IPS DF 6.9 (cell line): ENCODE measurements at places on chromosomes 11 and 22.
A peak's percentile ranks its signal among the peaks of the same experiment; 100 is the strongest.

- H3K4me1 ChIP-seq, result no peaks in the 10 kb centered on the region
- H3K27ac ChIP-seq, result no peak overlapping the region
- no peak for DNase-seq
Observed at GRCh38 chr11:86220653-86221052, 23.9 kb upstream of the EED start.

DNA sequence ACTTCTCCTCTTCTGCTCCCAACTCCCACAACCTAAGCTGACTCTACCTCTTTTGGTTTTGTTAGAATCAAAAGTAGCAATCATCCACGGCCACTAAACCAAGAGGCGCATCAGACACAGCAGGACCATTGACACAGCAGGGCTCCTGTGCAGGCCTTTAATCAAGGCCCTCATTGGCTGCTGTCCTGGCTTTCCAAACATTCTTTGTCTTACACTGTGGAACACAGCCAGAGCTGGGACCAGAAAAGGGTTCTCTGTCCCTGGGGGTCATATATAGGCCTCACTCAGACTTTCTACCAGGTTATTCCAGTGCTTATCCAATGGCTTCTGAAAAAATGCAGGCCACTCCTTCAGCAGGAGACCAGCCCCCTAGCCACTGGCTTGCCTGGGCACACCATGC, 212.7 kb upstream of the NTM start:
- no peaks in the 10 kb centered on the region for H3K36me3 ChIP-seq
- H3K4me1 ChIP-seq, result 0 out of 2 replicates have a peak, but pooled peaks cover 1% of the 10 kb centered on the region
- DNase-seq, result no peak

GRCh38 chr11:1083621-1084551, 9.2 kb downstream of the MUC2 start:
- H3K4me1 ChIP-seq, result no peaks in the 10 kb centered on the region
- H3K36me3 ChIP-seq, result no peaks in the 10 kb centered on the region; the same call in 1 of the 2 replicates
- H3K4me3 ChIP-seq, result no peak overlapping the region
- no peak overlapping the region for H3K27ac ChIP-seq

GRCh38 chr11:118009864-118010737, 23.9 kb downstream of the IL10RA start:
- no peak overlapping the region for H3K27ac ChIP-seq
- H3K36me3 ChIP-seq, result no peaks in the 10 kb centered on the region
- no peaks in the 10 kb centered on the region for H3K27me3 ChIP-seq
- no peak overlapping the region for H3K4me3 ChIP-seq
- no peaks in the 10 kb centered on the region; the same call in 1 of the 2 replicates for H3K4me1 ChIP-seq
- DNase-seq, result no peak

- no peaks in the 10 kb centered on the region for H3K27me3 ChIP-seq
- peaks cover 3% of the 10 kb centered on the region for H3K4me1 ChIP-seq
- no peak overlapping the region for H3K4me3 ChIP-seq
- no peak for DNase-seq
- H3K27ac ChIP-seq, result no peak overlapping the region
Observed at GRCh38 chr11:116694349-116694725, 78.5 kb downstream of the BUD13 start.

DNA sequence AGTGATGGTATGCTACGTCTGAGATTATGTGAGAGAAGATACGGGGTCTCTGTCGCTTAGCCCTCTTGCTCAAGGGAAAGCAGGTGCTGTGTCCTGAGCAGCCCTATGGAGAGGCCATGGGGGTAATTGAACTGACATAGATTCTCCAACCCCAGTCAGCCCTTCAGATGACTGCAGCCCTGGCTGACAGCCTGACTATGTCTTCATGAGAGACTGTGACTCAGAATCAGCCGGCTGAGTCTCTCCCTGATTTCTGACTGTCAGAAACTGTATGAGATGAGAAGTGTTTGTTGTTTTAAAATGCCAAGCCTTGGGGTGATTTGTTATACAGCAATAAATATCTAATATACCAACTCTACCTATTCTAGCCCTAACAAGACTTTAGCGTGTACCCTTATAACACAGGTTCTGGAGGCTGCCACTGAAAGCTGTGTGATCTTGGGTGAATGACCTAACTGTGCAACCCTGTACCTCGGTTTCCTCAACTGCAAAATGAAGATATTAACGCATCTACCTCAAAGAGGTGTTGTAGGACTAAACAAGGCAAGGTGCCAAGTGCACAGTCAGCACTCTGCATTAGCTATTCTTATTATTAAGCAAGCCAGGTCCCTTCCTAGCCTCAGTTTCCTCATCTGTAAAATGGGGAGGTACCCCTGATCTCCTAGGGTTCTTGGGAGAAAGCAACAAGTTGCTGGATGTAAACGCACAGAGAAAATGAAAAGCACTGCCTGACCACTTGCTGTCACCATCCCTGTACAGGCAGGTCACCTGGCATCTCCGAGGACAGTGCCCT, 24.9 kb downstream of the SLC43A1 start:
- H3K27ac ChIP-seq, result no peak overlapping the region
- no peaks in the 10 kb centered on the region for H3K27me3 ChIP-seq
- H3K36me3 ChIP-seq, result 0 out of 2 replicates have a peak, but pooled peaks cover 2% of the 10 kb centered on the region
- peaks cover 6% of the 10 kb centered on the region; the same call in 1 of the 2 replicates for H3K4me1 ChIP-seq
- no peak overlapping the region for H3K4me3 ChIP-seq
- DNase-seq, result no peak

- H3K27me3 ChIP-seq, result no peaks in the 10 kb centered on the region; the same call in 1 of the 2 replicates
- peak within 1 kb of the TSS; percentile 72 for H3K4me3 ChIP-seq
- H3K36me3 ChIP-seq, result 0 out of 2 replicates have a peak, but pooled peaks cover 4% of the 10 kb centered on the region
- peaks cover 19% of the 10 kb centered on the region for H3K4me1 ChIP-seq
- no peak within 1 kb of the TSS for H3K27ac ChIP-seq
Observed at GRCh38 chr11:63768237-63769041, at the start of gene ZFTA. Gene ZFTA, minus strand, starts transcription at chr11:63768775. Its CDS starts 153 bp downstream, at chr11:63768622.

GRCh38 chr22:48874956-48875355, 952.7 kb downstream of the BRD1 start:
- no peaks in the 10 kb centered on the region; the same call in 1 of the 2 replicates for H3K4me1 ChIP-seq
- DNase-seq, result no peak
- no peak overlapping the region for H3K27ac ChIP-seq
- H3K27me3 ChIP-seq, result no peaks in the 10 kb centered on the region
- no peak overlapping the region for H3K4me3 ChIP-seq

DNA sequence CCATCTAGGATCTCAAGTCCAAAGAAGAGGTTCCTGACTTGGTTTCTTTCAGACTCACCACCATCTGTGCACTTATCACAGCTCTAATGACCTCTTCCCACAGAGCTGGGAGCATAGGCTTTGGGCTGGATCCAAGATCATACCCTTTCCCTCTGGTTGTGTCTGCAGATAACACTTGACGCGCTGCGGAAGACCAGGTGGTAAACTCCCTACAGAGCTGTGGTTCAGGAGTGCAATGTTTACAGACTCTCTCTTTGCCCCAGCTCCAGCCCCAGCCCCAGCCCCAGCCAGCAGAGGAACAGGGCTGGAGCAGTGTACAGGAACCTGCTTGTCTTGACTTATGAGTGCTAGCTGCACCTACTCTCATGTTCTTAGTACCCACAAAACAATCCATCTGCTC, 274.4 kb upstream of the SYN3 start:
- no peak overlapping the region for H3K4me3 ChIP-seq
- no peaks in the 10 kb centered on the region for H3K27me3 ChIP-seq
- no peak overlapping the region for H3K27ac ChIP-seq

GRCh38 chr11:20160425-20161229, at the start of gene DBX1:
Gene DBX1, minus strand, starts transcription at chr11:20160475. Its CDS starts 151 bp downstream, at chr11:20160324.
- peaks cover 7% of the 10 kb centered on the region for H3K4me1 ChIP-seq
- DNase-seq, result no peak
- no peak within 1 kb of the TSS for H3K4me3 ChIP-seq
- no peak within 1 kb of the TSS for H3K27ac ChIP-seq
- no peaks in the 10 kb centered on the region for H3K36me3 ChIP-seq

- DNase-seq, result no peak
- no peak overlapping the region for H3K4me3 ChIP-seq
- no peak overlapping the region for H3K27ac ChIP-seq
- no peaks in the 10 kb centered on the region for H3K27me3 ChIP-seq
- H3K4me1 ChIP-seq, result peaks cover 4% of the 10 kb centered on the region; the same call in 1 of the 2 replicates
Observed at GRCh38 chr11:43920598-43921419, 21.6 kb upstream of the C11orf96 start.

DNA sequence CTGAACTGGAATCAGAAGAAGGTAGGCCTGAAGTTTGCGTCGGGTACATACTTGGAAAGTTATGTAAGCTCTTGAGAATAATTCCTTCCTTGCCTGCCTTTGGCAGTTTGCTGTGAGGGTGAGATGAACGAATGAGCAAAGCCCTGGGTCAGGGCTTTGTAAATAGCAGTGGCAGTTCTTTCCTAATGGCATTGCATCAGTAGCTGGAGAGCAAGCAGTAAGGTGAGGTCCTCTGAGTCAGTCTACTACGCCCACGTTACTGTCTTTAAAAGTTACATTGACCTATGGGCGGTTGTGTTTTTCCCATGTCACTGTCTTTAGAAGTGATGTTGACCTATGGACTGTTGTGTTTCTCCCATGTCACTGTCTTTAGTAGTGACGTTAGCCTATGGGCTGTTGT, 179.1 kb upstream of the E2F8 start:
- H3K4me3 ChIP-seq, result no peak overlapping the region
- H3K4me1 ChIP-seq, result no peaks in the 10 kb centered on the region
- H3K27ac ChIP-seq, result no peak overlapping the region
- no peak for DNase-seq
- H3K36me3 ChIP-seq, result no peaks in the 10 kb centered on the region

DNA sequence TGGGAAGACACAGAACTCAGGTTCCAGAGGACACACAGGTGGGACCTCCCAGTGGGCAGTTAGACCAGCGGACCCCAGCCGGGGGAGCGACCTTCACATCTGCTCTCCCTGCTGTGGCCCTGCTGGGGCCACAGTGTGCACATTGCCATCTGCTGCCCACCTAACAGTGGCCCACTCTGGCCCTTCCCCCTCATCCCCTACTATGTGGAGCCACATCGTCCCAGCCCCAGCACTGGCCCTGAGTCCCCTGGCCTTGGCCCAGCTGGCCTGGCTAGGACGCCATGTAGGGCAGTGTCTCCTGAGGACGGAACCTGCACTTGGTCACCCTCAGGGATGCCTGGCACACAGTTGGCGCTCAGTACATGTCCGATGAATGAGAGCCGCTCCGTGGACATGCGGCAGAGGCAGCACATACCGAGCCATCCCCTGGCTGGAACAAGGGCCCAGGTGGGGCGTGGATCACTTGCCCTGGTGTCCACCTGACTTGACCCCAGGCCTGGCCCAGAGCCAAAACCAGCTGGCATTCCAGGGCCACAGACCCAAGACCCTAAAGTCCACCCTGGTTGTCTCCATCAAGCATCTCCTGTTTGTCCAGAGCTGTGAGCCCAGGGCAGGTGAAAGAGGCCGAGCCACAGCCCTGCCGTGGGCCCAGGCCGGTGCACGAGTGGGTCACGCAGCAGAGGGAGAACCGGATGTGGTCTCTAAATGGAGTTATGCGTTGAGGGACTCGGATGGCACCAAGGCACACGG, 93.1 kb upstream of the FGF3 start:
- no peaks in the 10 kb centered on the region for H3K27me3 ChIP-seq
- H3K4me1 ChIP-seq, result no peaks in the 10 kb centered on the region
- DNase-seq, result no peak
- H3K27ac ChIP-seq, result no peak overlapping the region
- no peak overlapping the region for H3K4me3 ChIP-seq

DNA sequence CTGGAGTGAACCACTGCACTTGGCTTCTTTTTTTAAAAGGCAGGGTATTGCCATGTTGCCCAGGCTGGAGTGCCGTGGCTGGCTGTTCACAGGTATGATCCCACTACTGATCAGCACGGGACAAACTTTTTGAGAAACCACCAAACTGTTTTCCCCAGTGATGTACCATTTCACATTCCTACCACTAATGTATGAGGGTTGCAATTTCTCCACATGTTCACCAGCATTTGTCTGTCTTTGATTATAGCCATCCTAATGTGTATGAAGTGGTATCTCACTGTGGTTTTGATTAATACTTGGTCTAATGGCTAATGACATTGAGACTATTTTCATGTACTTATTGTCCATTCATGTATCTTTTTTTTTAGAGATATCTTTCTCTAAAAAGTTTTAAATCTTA, 41.5 kb upstream of the EP300 start:
- no peaks in the 10 kb centered on the region for H3K36me3 ChIP-seq
- H3K4me1 ChIP-seq, result no peaks in the 10 kb centered on the region
- H3K27ac ChIP-seq, result no peak overlapping the region
- no peak overlapping the region for H3K4me3 ChIP-seq
- no peaks in the 10 kb centered on the region for H3K27me3 ChIP-seq

- DNase-seq, result no peak
- no peaks in the 10 kb centered on the region for H3K36me3 ChIP-seq
- no peaks in the 10 kb centered on the region for H3K27me3 ChIP-seq
- H3K4me3 ChIP-seq, result no peak overlapping the region
- H3K4me1 ChIP-seq, result no peaks in the 10 kb centered on the region
Observed at GRCh38 chr11:112185883-112186282, 10.6 kb downstream of the BCO2 start.

DNA sequence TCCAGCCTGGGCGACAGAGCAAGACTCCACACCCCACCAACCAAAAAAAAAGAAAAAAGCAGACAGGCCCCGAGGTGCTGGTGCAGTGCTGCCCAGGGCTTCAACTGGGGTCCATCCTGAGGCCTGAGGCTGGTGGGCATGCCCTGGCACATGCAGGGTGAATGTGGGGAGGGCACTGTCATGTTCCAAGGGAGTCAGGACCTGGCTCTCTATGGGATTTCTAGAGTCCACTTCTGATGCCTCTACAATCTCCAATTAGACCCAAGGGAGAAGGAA, 10.1 kb downstream of the CENPM start:
- H3K27ac ChIP-seq, result no peak overlapping the region
- H3K27me3 ChIP-seq, result no peaks in the 10 kb centered on the region
- peaks cover 19% of the 10 kb centered on the region for H3K36me3 ChIP-seq
- no peak overlapping the region for H3K4me3 ChIP-seq

GRCh38 chr22:23069502-23070357, 589 bp upstream of the GNAZ start:
- no peak overlapping the region for H3K27ac ChIP-seq
- peak; percentile 41 for DNase-seq
- peaks cover 3% of the 10 kb centered on the region; the same call in 1 of the 2 replicates for H3K4me1 ChIP-seq
- H3K27me3 ChIP-seq, result peaks cover 9% of the 10 kb centered on the region

DNA sequence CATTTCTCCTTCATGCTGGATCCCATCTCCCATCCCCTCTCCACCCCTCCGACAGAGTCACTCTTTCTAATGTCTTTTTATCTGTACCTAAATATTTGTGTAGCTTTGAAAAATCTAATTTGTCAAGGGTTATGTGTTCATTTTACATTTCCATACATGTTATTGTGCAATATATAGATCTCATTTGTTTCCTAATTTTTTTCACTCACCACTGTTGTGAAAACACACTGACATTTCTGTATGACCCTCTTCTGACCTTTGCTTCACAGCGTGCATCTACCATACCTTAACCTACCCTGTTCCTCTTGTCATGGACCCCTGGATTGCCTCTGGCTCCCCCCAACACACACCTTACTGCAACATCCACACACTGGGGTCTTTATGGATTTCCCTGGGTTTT, 942.9 kb downstream of the TBC1D22A start:
- no peaks in the 10 kb centered on the region for H3K36me3 ChIP-seq
- H3K4me3 ChIP-seq, result no peak overlapping the region
- no peaks in the 10 kb centered on the region for H3K27me3 ChIP-seq
- H3K4me1 ChIP-seq, result no peaks in the 10 kb centered on the region
- no peak for DNase-seq
